Epithelial cell of proximal tubule (primary cell): ENCODE measurements at places on chromosomes 1 and 21. TPM values are rescaled to one million over a fixed set of nuclear protein-coding genes. Genes with fewer than 3 reads are reported as not detected.

- peak; percentile 73 for DNase-seq
Observed at GRCh38 chr1:161082996-161083747, 6.2 kb downstream of the NECTIN4 start.

GRCh38 chr1:236502972-236503639, 20.7 kb upstream of the LGALS8 start:
- no peak for DNase-seq

DNA sequence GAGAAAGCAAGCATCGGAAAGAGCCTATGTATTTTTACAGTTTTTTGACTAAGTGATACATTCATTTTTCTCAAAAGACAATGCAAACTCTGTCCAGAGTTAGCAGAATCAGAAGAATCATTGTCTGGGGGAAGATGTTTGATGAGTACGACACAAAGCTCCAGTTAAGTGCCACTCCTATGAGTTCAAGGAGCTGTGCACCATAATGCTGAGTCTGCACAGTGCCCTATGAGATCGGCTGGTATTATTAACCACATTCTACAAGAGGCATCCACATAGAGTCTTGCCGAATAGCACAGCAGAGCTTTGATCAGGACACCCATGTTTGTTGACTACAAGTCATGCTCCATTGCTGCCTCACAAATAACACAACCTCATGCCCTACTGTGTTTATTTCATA, 54.9 kb upstream of the RAP1GAP start:
- DNase-seq, result no peak

GRCh38 chr1:233216009-233216408, 79.5 kb downstream of the PCNX2 start:
- DNase-seq, result no peak

GRCh38 chr1:228358039-228358763, 48.4 kb downstream of the TRIM11 start:
- no peak for DNase-seq

- peak; percentile 82 for DNase-seq
Observed at GRCh38 chr1:94258873-94259331, 21.5 kb upstream of the ARHGAP29 start.

- DNase-seq, result no peak
Observed at GRCh38 chr1:119873135-119874015, 22.9 kb downstream of the ADAM30 start.

GRCh38 chr1:234836776-234837357, 226.9 kb upstream of the IRF2BP2 start:
- DNase-seq, result no peak

- DNase-seq, result no peak
Observed at GRCh38 chr1:77047978-77048614, 171.1 kb downstream of the PIGK start.

DNA sequence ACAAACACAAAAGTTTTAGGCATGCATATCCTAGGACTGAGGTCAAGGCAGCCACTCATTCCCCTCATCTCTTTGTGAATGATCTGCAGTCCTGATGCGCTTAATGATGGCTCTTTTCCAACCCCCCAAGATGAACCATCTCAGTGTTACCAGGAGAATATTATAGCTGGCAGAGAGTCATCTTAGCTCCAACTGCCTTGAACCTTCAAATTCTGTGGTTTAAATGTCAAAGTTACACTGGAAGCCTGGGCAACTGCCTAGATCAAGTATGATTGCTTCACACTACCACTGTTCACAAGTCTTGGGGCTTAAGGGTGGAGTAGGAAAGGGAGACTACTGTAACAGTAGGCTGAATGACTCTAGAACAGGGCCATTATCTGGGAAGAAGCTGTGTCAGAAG, 8.0 kb upstream of the MYBPHL start:
- DNase-seq, result no peak

DNA sequence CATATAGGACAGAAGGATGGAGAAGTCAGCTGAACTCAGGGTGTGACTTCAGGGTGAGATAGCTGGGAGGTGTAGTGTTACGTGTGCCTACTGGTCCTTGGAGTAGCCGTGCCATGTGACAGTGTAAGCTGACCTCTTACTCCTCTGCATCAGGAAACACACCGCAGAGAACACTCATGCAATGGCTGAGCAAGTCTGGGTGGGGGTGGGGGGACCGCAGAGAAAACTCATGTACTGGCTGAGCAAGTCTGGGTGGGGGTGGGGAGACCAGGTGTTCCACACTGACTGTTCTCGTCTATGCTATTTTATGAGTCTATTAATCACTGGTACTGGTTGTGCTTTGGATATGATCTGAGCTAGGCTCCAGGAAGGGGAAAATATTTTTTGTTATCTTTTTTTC, 233.1 kb downstream of the PAPPA2 start:
- peak; percentile 85 for DNase-seq

DNA sequence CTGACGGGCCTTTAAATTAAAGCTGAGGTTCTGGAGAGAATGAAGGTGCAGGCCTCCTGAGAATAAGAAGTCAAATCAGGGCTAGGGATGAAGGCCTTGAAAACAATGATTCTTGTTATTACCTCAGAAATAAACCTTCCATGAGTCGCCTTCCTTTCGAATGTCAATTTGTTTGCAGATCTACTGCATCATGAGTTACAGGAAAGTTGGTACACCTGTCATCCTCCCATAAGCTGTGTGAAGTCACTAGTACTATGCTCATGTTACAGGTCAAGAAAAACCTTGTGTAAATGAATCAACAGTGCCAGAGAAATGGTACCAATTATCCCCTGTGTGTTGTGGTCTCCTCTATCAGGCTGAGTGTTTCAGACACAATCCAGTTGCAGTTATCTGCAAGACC, 281.2 kb upstream of the PLXNA2 start:
- DNase-seq, result peak; percentile 49

GRCh38 chr1:183993132-183993531, 44.4 kb downstream of the COLGALT2 start:
- DNase-seq, result no peak

GRCh38 chr1:151024540-151025146, 11.7 kb upstream of the BNIPL start:
- DNase-seq, result no peak

DNA sequence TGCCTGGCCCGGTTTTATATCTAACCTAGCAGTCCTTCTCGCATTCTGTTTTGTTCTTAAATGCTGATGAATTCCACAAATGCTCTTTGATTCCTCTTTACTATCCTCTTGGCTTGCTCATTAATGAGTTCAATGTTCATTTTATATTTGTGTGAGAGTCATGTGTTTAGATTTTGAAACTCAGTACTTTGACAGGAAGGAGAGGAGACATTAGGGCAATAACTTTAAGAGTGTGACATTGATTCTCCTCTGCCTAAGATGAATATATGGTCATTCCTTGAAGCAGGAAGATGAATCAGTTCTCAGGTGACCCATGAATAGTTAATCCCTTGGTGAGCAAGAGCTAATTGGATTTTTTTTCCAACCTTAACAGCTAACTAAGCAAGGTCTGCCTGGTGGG, 84.1 kb downstream of the MRPS6 start:
- DNase-seq, result peak; percentile 88

- DNase-seq, result peak; percentile 85
Observed at GRCh38 chr1:59143811-59144210, 153.1 kb upstream of the FGGY start.

- DNase-seq, result no peak
Observed at GRCh38 chr1:219374636-219375035, 201.0 kb downstream of the LYPLAL1 start.

DNA sequence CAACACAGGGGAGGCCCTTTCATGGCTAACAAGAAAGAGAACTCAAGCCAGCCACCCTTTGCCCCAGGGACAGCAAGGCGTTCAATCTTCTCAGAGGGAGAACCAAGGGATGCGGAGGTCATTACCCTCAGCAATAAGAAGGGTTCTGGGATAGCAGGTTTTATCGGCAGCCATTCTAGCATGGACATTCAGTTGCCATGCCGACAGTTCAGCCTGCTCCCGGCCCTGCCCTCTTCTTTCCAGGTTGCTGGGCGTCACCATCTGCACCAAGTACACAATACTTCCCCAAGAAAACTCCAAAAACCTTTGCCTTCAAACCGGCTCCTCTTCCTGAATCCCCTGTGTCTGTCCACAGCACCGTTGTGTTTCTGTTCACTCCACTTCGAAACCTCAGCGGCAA, 47.1 kb downstream of the SYT2 start:
- DNase-seq, result no peak

- no peak for DNase-seq
Observed at GRCh38 chr1:25008192-25008485, 78.1 kb upstream of the RUNX3 start.

DNA sequence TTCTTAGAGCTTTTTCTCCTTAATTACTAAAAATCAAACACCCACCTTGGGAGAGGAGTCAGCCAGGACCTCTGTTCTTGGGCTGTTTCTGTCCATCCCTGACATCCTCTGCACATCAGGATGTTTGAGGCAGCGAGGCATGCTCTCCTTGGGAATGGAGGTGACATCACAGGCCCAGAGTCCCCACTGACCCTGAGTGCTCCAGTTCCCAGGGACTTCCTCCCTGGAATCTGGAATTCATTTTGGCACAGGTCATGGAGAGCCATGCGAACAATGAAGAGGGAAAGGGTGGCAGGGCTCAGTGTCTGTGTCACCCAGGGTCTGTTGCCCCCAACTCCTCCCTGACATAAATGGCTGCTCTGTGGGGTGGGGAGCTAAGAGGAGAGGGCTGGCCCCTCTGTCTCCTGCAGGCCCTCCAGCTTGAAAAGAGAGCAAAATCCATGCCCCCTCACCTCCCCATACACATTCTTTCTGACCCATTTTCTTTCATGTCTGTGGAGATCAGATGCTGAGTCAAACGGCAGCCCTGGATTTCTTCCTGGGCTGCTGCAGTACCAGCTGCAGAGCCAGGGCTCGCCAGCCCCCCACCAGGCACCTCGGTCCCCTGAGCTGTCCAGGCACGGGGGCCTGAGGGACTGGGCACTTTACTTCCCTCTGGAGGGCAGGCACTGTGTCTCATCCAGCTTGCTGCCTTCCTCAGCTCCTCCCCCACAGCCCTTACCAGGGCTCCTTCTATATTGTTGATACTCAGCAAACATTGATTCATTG, 102.0 kb downstream of the NMNAT2 start:
- no peak for DNase-seq

DNA sequence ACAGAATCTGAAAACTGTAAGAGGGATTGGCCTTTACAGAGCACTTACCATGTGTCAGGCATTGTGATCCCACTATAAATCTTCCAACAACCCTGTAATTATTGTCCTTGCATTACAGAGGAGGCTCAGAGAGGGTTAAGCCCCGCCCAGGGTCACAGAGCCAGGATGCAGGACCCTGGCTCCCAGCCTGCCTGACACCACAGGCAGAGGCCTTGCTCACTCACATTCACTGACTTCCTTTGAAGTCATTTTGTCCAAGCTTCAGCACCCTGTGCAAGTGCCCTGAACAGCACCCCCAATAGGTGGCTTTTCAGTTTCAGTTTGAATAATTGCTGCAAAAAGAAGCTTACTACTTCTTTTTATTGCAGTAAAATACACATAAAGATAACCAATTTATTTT, 256.8 kb upstream of the NFIA start:
- no peak for DNase-seq

- no peak for DNase-seq
Observed at GRCh38 chr1:13456904-13457532, 46.8 kb downstream of the PRAMEF20 start.

- DNase-seq, result no peak
Observed at GRCh38 chr1:54889132-54889725, 2.2 kb upstream of the DHCR24 start.

The AUNIP gene
- 6.2 and 13.0 TPM in 2 replicates for total RNA-seq

The MYBPH gene
- total RNA-seq, result not detected in 2 replicates

The ZFP69 gene
- total RNA-seq, result 0.58 and 2.6 TPM in 2 replicates

The HSF2BP gene
- total RNA-seq, result 0.12 and 0.72 TPM in 2 replicates

The AMPD1 gene
- total RNA-seq, result not detected in 2 replicates

The FCRL5 gene
- not detected in 2 replicates for total RNA-seq

The KRTAP21-2 gene
- total RNA-seq, result not detected in 2 replicates

The FCMR gene
- total RNA-seq, result 0.65 TPM in 1 of 2 replicates, not detected in the other

The CELA3A gene
- total RNA-seq, result not detected in 2 replicates

The SAMD13 gene
- 0.63 and 0.94 TPM in 2 replicates for total RNA-seq

The CLCNKB gene
- 0.98 TPM in 1 of 2 replicates, not detected in the other for total RNA-seq

The SLC45A1 gene
- total RNA-seq, result 0.22 and 0.63 TPM in 2 replicates

The HES3 gene
- not detected in 2 replicates for total RNA-seq

The ATP6V1G3 gene
- total RNA-seq, result not detected in 2 replicates

The BNIPL gene
- 0.14 TPM in 1 of 2 replicates, not detected in the other for total RNA-seq
